Stimulated activated CD4-positive, alpha-beta T cell treated with anti-CD3 and anti-CD28 coated beads, TNF-alpha, amount 100 ng/mL, for 48 hours (primary cell): ENCODE measurements at places on chromosomes 12 and 14.

- DNase-seq = no peak
These were observed 22.8 kb downstream of the CPM start for GRCh38 chr12:68910128-68910527.

- DNase-seq = no peak
These were observed 2.8 kb upstream of the TEX22 start for GRCh38 chr14:105395538-105395854.

GRCh38 chr12:95784286-95784685 is 6.3 kb downstream of the NTN4 start:
- DNase-seq = no peak

DNA sequence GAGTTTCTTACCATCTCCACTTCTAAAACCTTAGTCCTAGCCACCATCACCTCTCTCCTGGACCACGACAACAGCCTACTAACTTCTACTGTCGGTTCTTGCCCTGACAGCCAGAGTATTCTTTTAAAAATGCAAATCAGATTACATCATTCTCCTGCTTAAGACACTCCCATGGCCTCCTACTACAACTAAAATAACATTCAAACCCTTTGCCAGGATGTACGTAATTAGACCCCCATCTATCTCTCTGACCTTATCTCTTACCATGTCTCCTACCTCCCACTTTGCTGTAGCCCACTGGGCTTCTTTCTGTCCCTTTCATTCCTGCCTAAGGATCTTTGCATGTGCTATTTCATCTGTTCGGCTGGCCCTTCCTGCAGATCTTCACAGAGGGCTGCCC is 27.6 kb downstream of the TRIM9 start:
- no peak for DNase-seq

DNA sequence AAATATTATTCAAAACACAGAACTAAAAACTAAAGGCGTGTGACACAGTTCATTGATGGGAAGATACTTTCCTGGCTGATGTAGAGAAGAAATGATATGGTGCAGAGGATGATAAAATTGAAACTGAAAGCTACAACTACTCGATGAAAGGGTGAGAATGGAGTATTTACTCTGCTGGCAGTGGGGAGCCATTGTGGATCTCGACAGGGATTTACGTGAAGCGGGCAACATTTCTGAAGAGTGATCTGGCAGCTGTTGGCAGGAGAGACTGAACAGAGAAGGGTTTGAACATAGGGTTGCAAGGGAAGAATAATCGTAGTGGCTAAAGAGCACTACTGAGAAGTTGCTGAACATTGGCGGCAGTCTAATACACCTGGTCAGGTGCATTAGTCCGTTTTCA is 464.9 kb downstream of the PDZRN4 start:
- DNase-seq = no peak

GRCh38 chr14:25308244-25308643 is 258.3 kb upstream of the STXBP6 start:
- DNase-seq = no peak

DNA sequence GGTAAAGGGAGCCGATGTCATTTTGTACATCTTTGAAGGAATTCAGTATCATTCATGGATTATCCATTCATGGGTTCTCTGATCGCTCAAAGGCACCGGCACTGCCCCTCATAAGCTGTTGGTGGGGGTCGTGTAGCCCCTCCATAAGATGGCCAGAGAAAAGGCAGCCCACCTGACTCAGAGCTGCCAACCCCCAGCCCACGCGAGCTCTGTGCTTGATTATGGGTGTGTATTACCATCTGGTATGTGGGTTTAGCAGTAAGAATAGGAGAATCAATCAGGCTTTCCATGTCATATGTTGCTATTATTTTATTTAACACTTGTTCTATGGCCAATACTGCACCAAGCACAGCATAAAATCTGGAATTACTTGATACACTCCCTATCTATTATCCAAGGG is 32.1 kb upstream of the AMIGO2 start:
- no peak for DNase-seq

DNA sequence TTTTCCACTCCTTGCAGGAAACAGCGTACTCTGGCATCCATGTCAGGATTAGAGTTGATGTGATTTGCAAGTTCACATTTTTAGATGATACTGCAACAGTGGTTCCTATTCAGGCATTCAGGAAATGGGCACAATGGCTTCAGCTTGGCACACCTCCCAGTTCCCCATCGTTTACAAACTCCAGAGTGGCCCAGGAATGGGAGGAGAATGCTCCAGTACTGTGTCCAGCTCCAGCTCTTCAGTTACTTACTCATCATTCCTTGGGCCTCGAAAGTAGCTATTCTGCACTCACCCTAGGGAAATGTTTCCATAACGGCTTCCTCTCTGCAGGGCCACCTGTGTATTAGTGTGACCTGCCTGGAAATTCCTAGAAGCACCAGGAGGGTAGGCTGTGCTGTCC is 239.7 kb upstream of the RGS6 start:
- no peak for DNase-seq

DNA sequence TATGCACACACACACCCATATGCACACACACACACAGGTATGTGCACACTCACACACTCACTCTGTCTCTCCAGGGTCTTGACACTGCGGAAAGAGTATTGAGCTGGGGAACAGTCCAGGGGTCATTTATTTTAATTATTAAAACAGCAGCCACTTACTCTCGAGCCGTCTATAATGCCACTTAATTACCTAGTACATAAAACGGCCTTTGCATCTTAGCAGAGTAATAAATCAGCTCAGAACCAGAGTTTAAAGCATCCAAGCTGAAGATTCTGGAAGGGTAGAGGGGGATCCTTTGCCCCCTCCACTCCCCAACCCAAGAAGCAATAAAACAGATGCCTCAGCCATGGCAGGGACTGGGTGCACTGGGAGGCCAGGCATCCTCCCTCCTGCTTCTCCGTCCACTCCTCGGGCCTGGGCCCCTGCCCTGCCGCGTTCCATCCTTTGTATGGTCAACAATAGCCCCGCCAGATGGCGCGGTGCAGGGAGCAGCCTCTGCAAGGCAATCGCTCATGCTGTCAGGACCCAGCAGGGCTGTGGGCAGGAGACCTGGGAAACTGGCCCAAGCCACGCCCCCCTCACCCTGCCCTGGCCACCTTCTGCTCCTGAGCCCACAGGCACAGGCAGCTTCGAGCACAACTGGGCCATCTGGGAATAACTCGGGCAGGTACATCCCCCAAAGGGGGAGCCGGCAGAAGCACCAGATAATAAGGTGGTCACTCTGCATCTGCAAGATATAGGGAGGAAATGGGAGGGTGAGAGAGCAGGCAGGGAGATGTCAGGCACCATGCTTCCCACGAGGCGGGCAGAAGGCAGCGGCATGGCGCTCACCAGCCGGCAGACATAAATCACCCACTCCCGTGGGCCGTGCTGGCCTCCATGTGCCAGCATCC is 40.9 kb downstream of the CCDC85C start:
- no peak for DNase-seq
